B cell (primary cell): ENCODE measurements at places on chromosomes 7 and 10. TPM values are rescaled to one million over a fixed set of nuclear protein-coding genes. Genes with fewer than 3 reads are reported as not detected.

OR2A5 gene
- total RNA-seq, result not detected in 2 replicates

LLCFC1 gene
- not detected in 2 replicates for total RNA-seq

CALY gene
- not detected in 2 replicates for total RNA-seq

SMKR1 gene
- total RNA-seq, result 2.9 and 3.8 TPM in 2 replicates

TUBAL3 gene
- total RNA-seq, result not detected in 2 replicates

CALML3 gene
- total RNA-seq, result not detected in 2 replicates

PALD1 gene
- total RNA-seq, result 2.2 and 2.4 TPM in 2 replicates

TEX47 gene
- total RNA-seq, result not detected in 2 replicates

CPN1 gene
- not detected in 2 replicates for total RNA-seq

H2BK1 gene
- total RNA-seq, result 3.1 and 4.2 TPM in 2 replicates

IL6 gene
- total RNA-seq, result 2.6 and 3.3 TPM in 2 replicates

PLEKHS1 gene
- not detected in 2 replicates for total RNA-seq

MSMB gene
- not detected in 2 replicates for total RNA-seq
